ENCODE measurements at places on chromosomes 5 and 9.

DNA sequence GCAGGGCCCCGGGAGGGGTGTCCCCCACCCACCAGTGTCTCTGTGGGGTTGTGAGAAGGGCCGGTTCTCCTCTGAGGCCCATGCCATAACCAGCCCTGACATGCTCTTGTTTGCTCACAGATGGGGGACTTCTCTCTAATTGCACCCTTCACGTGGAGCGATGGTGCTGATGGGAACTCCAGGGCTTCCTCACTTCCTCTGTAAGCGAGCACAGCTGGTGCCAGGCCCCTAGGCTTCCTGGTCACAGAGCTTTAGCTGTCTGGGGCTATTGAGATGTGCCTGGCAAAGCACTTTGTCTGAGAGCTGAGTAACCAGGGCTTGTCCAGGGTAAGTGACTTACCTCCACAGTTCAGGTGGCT, 36.4 kb downstream of the PHF2 start:
- no peak for DNase-seq

DNA sequence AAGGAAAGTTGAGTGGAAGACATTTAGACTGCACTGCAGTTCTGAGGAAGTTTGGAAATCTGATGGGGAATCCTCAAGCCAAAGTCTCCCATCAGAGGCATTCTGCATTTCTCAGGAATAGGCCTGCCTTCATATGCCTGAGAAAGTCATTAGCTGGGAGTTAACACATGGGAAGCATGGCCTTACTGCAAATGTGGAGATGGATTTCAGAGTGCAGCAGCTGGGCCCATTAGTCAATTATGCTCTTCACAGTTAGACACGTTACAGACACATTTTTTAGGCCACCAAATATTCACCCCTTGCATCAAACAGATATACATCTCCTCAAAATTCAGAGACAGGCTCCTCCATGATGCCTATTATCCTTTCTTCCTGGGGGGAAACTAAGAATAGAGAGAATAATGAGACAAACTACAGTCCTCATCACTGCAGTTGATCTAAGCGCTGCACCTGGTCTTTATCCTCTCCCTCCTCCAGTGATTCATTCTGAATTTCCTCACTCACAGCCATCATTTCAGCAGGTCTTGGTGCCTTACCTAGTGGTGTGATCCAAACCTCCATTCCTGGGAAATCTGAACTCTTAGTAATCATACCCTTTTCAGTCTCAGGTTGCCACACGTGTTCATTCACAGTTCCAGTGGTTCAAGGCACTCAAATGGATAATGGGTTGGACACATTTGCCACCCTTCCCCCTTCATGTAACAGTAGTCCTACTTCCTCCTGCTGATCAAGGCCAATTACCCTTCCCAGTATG, 47.9 kb upstream of the PPP2CA start:
- DNase-seq = no peak

- no peak for DNase-seq
Measured at GRCh38 chr5:150438873-150439546, 10.5 kb downstream of the RPS14 start.

GRCh38 chr5:159493696-159494095, 163.4 kb upstream of the IL12B start:
- DNase-seq = no peak

DNA sequence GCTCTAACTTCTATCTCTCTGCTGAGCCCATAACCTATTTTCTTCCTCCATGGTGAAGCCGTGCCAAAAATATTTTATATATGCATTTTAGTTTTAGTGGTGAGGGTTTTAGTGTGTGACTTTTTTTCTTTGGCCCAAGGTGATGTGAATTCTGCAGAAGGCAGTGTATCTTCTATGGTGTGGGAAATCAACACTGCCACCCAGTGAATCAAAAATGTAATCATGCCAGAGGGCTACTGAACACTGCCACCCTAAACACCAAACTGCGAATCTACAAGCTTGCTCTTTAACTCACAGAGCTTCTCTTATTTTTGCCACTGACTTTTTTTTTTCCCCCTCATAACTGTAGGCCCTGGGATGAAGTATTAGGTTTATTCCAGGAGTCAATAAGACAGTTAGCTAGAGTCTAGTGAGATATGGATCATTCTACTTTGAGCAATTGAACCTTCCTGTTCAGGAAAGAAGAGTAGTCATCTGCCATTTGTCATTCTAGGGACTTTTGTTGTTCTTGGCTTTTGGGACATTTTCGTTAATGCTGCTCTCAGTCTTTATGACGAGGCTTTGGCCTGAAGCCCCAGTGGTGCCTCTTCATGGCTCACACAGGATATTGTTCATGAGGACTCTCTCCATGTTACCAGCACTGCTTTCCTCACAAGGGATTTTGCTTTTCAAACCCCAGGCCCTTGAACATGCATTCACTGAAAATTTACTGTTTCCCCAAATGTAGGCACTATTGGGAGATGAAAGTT, 53.1 kb downstream of the C7 start:
- DNase-seq = no peak

DNA sequence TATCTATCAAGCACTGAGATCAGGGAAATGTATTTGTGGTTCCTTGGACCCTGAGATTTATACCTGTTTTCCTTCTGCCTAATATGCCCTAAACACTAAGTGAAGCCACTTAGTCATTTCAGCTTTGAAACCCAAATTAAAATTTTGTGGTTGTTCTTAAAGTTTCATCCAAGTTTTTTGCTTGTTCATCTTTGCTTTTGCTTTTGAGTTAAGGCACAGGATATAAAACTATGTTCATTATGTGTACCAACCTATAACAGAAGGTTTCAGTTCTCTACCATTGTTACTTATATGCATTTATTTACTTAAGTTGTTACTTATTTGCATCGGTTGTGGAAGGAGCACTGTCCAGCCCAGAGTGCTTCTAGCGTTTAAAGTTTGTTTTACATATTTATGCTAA, 382.3 kb downstream of the PTPRD start:
- no peak for DNase-seq

DNA sequence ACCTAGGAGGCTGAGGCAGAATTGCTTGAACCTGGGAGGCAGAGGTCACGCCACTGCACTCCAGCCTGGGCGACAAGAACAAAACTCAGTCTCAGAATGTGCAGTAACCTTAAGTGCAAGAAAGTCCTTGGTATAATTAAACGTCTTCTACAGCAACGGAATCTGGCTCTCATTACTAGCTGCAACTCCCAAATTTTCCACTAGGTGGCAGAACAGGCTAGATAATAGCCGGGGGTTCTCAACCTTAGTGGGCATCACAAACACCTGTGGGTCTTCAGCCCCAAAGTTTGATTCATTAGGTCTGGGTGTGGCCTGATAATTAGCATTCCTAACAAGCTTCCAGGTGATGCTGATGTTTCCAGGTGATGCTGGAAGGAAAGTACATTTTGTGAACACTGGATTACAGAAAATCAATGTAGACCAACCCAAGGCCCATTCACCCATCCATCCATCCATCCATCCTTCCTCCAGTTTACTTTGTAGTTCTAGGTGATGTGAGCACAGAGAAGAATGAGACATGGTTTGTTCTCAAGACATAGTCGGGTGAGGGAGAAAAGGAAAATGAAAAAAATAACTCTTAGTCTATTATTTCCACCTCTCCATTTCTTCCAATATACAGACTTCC, 37.3 kb downstream of the FBXW2 start:
- no peak for DNase-seq

DNA sequence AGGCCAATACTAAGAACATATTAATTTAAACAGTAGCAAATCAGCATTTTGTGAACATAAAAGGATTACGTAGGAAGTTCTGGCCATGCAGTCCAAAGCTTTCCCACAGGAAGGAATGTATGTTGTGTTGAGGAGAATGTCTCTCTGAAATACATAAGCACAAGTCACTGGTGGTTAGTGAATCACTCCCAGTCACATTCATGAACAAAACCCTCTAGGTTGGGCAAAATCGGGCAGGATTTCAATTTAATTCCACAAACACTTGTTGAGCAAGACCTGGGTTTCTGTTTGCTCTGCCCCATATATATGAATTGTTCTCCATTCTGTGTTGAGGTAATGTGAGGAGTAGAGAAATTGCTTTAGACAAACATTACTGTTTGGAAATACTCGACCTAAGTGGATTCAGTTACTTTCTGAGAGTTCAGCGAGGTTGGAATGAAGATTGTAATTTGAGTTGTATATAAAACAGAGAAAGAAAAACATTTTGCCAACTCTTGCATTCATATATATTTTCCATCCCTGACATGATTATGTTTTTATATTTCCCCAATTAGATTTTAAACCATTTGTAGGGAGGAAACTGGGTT, 127.6 kb upstream of the RPS23 start:
- no peak for DNase-seq

GRCh38 chr9:8715788-8716187, 916.2 kb upstream of the DMAC1 start:
- no peak for DNase-seq

DNA sequence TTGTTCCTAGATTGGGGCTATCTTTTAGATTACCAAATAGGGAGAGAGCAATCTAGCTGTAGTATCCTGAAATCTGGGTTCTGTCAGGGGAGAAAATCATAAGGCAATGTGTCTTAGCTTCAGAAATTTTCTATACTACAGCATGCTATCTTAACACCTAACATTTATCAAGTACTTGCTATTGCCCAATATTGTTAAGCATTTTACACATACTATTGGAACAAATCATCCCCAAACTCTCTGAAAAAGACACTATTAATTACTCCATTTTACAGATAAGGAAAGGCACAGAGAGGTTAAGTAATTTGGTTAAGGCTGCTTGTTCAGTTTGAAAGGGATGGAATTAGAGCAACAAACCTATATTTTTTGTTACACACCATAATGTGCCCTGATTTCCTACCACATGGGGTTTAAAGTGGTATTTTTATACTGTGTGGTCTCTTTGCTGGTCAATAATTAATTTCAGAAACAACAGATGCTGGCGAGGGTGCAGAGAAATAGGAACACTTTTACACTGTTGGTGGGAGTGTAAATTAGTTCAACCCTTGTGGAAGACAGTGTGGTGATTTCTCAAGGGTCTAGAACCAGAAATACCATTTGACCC, 57.2 kb upstream of the RIC1 start:
- DNase-seq = no peak

GRCh38 chr9:79193001-79193400, 378.8 kb upstream of the TLE4 start:
- no peak for DNase-seq

DNA sequence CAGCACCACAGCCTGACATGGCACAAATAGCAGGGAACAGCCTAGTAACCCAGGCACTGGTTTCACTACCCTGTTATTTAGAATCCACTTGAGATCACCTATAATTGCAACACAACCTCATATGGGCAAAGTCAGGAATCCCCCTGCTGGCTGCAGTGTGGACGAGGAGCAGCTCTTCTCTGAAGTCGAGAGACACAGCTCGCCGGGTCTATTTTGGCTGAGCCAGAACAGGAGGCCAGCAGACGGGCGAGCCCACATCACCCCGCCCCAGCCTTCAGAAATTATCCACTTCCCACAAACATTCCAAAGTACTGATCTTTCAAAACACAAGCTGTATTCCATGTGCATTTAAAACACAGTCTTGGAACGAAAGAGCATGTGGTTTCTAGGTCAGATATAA, 179.0 kb downstream of the ROR2 start:
- DNase-seq = no peak

GRCh38 chr5:99449786-99450185, 521.0 kb upstream of the CHD1 start:
- DNase-seq = no peak

- no peak for DNase-seq
Measured at GRCh38 chr5:87277279-87277835, 9.7 kb downstream of the RASA1 start.

DNA sequence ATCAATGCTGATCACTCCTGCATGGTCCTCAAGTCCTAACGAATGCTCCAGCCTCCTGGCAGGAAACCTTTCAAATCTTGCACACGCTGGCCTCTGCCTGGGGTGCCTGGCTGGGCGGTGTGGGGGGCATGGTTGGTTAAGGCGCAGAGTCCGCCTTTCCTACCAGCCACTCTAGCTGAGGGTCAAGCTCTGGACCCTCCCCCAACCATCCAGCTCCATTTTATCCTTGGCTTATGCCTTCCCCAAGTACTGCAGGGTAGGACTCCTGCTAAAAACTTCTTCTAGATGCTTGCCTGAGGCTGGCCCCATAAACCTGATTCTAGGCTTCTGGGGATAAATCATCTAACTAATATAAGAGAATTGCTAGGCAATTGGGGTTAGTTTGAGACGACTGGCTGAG, 808 bp upstream of the MVB12B start:
- no peak for DNase-seq

DNA sequence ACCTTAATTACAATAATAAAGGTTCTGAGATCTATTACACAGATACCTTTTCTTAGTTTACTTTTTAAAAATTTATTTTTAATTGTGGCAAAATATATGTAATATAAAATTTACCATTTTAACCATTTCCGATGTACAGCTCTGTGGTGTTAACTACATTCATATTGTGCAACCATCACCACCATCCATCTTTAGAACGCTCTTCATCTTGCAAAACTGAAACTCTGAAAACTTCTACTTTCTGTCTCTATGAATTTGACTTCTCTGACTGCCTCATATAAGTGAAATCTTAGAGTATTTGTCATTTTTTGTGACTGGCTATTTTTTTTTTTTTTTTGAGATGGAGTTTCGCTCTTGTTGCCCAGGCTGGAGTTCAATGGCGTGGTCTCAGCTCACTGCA, 26.8 kb downstream of the WWC1 start:
- DNase-seq = no peak

DNA sequence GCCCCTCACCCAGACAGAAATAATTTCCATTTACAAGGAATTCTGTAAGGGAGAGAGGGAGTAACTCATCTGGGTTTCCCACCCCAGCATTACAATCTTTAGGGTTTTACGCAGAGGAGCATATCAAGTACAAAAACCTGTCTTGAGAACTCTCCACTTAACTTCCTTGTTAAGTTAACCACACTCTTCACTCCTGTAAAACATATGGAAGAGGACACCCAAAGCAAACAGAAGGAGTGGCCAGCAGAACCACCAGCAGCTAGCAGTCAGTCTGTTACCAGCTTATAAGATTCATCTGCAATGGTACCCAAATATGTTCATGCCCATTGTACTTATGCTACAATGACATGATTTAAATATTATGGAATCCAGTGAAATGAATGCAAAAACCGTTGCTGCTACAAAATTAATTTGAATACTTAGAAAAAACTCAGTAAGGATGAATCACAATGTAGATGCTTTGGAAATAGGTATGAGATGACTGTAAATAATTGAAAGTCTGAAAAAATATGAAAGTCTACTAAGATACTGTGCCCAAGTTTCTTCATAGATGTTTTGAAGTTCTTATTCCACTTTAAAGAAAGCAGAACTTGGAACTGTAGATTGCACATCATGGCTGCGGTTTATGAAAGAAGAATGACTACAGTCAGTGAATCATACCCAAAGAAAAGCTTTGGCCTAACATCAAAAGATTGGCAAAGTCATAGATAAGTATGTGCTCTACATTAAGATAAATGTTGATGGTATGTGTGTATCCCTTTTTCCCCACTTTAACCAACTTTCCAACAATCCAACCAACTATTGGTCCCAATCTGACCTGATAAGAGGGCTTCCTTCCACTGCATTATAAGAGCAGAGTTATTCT, 233.6 kb downstream of the ACTL7B start:
- DNase-seq = no peak

DNA sequence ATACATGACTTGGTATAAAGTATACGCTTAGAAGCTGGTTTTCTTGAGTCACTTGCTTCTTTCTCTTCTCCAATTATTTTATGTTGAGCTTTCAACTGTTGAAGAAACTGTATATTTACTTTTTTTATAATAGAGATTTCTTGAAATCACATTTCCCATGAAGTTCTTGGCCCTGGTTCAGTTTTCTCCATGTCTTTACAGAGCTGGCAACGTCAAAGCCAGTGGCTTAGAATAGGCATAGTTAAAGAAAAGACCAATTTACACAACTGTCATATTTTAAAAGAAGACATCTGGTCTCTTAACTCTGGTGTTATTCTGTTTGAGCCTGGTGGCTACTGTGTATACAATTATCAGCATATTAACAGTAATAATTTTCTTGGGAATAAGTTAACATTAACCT, 1249.3 kb downstream of the CDH12 start:
- DNase-seq = no peak

Data from stimulated activated CD8-positive, alpha-beta memory T cell treated with anti-CD3 and anti-CD28 coated beads, Interleukin-15, amount 100 ng/mL, for 4 hours (primary cell).